ENCODE measurements at places on chromosomes 11 and 22.

GRCh38 chr22:20392983-20393704 lies 807 bp upstream of the ZNF74 start:
- no peak for DNase-seq

GRCh38 chr11:62127941-62128770 lies 4.3 kb downstream of the INCENP start:
- no peak for DNase-seq

GRCh38 chr22:28424427-28425080 lies 255.1 kb downstream of the TTC28 start:
- peak; percentile 50 for DNase-seq

DNA sequence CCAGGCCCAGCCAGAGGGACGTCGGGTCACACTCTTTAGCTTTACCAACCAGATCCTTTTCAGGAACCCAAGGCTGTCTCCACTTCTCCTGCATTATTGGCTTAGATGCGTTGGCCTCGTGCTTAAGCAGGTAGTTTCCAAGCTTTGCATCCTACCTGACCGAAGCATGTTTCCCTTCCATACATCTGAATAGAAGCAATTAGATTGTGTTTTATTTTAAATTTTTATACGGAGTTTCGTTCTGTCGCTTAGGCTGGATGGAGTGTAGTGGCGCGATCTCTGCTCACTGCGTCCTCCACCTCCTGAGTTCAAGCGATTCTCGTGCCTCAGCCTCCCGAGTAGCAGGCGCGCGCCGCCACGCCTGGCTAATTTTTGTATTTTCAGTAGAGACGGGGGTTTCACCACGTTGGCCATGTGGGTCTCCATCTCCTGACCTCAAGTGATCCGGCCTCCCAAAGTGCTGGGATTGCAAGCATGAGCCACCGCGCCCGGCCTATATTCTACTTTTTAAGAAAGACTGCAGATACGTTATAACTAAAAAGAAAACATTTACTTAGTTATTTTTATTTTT lies 677 bp downstream of the DYNC2H1 start:
- no peak for DNase-seq

DNA sequence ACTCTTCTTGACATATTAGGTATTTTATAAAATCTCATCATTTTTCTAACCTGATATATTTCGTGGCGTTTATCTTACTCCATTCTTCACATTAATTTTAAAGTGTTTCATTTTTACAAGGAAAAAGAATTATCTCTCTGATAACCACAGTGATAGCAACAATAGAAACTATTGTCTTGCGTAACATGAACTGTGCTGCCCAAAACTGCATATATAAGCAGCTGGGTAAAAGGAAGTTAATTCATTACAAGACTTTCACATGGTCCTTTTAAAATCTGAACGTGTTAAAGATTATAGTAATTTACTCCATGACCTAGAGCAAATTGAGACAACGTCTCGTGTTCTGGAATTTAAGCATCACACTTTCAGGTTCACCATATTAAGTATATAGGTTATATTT lies 210.4 kb upstream of the GRIA4 start:
- DNase-seq: no peak

DNA sequence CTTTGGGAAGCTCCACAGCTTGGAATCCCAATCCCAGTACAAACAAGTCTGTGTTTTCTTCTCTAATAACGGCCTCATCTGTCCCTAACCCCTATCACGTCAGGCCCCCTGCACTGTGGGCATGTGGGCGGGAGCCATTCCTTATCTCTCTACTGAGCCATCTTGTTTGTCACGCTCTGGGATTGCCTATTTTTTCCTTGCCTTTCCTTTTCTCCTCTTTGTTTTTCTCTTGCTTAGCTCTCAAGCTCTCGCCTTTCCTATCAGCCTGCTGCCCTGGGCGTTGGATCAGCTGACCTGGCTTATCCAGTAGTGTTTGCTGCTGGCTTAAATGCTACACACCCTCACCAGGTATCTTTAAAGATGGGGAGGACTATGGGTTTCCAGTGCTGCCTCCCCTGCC lies 35.8 kb downstream of the ARHGAP1 start:
- DNase-seq: no peak

DNA sequence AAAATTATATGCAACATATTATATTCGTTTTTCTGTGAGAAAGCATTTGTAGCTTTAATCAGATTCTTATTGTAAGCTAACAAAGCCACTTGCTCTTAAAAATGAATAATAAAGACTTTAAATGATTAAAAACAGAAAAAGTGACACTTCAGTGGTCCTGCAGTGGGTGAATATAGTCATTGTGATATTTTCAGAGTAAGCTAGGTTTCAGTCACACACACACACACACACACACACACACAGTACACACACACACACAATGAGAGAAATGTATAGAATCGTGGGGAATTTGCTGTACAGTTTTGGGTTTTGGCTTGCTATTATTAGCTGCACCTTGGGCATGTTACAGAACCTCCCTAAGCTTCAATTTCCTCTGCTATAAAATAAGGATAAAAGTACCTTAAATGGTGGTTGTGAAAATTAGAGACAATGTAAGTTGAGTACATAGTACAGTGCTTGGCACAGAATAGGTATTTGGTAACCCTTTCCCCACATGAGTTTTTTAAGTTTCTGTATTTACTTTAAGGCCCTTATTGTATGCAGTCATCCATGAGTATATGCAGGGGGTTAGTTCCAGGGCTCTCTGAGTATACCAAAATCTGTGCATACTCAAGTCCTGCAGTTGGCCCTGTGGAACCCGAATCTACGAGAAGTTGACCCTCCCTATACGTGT lies 39.8 kb downstream of the CSTPP1 start:
- no peak for DNase-seq

DNA sequence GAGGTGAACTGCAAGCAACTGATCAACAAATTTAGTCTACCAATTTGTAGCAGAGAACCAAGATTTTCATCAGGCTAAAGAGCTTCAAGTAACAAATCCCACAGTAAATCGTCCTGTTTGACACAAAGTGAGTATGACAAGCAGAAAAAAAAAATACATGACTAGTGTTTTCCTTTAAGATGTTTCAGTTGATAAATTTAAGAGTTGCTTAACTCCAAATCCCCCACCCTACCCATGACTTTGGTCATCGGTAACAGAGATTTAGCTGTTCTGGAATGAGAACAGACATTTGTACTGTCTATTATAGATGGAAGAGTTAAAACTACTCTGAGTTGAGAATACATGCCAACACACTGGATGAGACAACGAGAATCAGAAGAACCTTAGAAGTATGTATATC lies 165.0 kb upstream of the MTMR2 start:
- DNase-seq: no peak

GRCh38 chr11:3022300-3022967 lies 30.3 kb upstream of the NAP1L4 start:
- no peak for DNase-seq

- no peak for DNase-seq
Measured at GRCh38 chr22:30191040-30191701, 55.4 kb downstream of the LIF start.
